Activated effector memory CD4-positive, alpha-beta T cell treated with anti-CD3 and anti-CD28 coated beads, Interleukin-2, amount 50 U/mL, for 16 hours (primary cell): ENCODE measurements at places on chromosomes 13 and 19.

GRCh38 chr19:660793-661426 lies 2.1 kb downstream of the RNF126 start:
- peak; percentile 69 for DNase-seq

DNA sequence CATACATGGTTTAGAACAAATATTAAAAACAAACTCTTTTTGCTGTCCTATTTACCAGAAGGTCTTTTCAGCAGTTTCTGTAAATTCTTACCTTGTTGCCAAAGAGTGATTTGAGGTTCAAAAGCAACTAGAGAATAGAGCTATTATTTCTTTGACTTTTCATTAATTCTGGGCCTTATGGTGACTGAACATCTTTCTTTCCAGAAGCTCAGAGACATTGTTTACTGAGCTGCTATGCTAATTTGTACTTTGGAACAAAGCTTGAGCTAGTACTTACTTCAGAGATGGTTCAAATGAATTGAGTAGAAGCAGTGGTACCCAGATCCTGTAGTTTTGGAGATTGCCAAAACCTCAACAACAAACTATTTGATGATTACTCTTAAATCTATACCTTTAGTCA lies 331.2 kb downstream of the SPRY2 start:
- DNase-seq = no peak

DNA sequence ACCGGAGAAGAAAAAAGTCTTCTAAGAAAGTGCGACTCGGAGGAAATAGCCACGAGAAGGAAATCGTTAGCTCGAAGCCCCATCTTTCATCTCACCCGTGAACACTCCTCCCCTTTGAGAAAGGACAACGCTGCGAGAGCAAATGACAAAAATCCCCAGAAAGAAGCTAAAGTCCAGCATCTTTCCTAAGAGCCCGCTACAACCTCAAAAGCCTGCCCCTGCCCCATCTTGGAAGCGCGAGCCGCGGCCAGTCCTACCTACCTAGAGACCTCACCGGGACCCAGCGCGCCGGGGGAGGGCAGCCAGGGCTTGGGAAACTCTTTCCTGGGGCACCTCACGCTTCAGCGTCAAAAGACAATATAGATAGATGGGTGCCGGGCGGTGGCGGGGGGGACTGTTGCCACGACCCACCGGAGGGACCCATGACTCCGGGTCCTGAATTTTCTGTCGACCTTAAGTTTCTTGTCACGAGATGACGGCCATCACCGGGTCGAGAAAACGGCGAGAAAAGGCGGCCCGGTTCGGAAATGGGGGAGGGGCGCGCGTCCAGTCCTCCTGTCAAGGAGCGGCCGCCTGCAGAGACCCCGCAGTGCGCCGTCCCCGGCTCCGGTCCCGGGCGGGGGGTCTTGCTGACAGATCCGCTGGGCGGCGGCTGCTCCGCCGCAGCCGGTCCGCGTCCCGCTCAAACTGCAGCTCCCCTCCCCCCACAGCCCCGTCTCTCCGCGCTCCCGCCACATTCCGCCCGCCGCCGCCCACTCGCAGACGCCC lies 65.9 kb downstream of the KCNRG start:
- DNase-seq = peak; percentile 85

DNA sequence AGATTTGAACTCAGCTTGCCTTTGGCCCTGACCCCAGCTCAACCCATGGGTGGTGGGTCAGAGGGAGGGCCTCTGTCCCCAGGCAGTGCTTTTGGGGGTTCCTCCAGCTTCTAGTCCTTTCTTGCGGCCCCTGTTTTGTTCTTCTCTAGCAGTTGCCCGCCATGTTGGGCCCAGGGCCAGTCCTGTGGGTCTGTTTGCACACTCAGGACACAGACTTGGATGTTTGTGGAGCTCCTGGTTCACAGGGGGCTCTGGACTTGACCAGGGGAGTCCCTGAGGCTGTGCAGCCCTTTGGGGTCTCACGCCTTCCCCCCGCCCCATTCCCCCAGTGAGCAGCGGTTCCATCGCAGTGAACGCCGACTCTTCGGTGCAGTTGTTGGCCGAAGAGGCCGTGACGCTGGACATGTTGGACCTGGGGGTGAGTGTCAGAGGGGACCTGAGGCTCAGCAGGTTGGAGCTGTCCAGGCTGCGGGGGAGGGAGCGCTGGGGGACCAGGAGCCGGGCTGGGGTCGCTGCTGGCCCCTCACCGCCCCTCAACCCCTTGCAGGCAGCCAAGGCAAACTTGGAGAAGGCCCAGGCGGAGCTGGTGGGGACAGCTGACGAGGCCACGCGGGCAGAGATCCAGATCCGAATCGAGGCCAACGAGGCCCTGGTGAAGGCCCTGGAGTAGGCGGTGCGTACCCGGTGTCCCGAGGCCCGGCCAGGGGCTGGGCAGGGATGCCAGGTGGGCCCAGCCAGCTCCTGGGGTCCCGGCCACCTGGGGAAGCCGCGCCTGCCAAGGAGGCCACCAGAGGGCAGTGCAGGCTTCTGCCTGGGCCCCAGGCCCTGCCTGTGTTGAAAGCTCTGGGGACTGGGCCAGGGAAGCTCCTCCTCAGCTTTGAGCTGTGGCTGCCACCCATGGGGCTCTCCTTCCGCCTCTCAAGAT lies 2.5 kb downstream of the ATP5F1D start:
- DNase-seq = peak; percentile 94

DNA sequence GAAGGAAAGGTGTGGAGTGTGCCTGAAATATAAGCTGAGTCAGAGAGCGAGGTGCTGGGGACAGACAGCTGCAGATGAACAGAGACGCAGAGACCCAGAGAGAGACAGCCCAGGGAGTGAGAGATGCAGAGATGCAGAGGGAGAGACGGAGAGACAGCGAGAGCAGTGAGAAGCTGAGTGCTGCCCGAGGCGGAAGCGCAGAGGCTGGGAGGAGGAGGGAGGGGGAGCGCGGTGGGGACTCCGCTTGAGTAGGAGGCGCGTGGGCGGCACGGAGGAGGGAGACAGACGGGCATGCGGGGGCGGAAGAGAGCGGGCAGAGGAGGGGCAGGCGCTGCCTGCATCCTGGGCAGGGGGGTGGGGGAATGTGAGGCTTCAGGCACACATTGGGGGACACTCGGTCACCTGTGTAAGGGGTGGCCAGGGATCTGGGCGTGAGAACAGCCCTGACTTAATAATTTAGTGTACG lies 25.7 kb downstream of the SLC8A2 start:
- peak; percentile 91 for DNase-seq

- DNase-seq = peak; percentile 70
Observed at GRCh38 chr19:47232422-47233211, 1.6 kb upstream of the BBC3 start.

DNA sequence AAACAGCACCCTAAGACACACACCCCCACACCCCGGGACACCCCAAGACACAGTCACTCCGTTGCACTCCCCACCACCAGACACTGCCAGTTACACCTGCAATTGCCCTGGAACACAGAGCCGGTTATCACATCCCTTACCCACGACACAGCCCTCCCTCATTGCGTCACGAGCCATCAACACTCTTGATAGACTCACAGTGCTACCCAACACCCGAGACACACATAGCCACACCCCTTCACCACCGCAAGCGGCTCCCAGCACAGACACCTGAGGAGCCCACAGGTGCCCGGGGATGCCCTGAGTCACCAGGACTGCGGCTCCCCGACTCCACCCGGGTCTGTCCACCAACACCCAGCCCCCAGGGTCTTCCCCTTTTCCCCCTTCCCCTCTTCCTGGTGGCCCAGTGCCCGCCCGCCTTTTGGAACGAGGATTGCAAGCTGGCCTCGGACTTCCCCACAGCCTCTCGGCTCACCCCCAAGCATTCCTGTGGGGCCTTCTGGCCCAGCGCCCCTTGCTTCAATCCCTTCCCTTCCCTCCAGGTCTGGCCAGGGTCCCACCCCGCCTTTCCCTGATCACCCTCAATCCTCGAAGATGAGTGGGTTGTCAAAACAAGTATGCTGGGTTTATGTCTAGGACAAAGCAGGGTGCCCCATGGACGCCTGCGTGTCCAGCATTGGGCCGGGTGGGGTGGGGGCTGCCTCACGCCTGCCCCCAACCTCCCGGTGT lies 1.7 kb upstream of the PTGER1 start:
- no peak for DNase-seq

GRCh38 chr13:36329361-36329760 lies 16.8 kb downstream of the SPART start:
- DNase-seq = no peak

DNA sequence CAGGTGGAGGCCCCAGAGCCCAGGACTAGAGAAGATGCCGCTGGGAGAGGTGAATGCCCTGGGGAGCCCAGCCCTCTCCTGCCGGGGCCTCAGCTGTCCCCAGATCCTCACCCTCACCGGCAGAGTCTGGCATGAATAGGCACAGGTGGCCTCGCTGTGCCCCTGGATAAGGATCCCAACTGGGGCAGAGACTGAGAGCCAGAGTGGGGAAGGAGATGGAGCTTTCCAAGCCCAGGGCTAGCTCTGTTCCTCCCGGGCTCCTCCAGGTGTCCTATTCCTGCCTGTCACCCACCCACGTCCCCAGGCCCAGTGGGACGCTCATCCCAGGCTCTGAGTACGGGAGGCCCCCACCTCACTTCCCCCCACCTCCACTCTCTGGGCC lies 16.5 kb downstream of the PRR36 start:
- DNase-seq = no peak

- no peak for DNase-seq
Observed at GRCh38 chr13:104984296-104984818, 1551.1 kb downstream of the EFNB2 start.

DNA sequence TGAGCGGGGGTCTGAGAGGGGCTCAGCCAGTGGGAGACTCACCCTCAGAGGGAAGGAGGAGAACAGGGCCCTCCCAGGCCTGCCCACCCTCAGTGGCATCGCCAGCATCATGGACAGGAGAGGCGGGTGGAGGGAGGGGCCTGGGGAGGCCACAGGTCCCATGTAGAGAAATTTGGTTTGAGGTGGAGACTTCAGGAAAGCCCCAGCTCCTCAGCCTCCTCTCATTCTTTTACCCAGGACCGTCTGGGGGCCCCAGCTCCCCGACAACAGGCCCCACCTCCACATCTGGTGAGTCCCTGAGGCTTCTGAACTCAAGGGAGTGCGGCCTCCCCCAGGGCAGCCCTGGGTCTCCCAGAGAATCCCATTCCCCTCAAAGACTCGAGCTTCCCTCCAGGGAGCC lies 3.1 kb downstream of the LILRB1 start:
- no peak for DNase-seq

DNA sequence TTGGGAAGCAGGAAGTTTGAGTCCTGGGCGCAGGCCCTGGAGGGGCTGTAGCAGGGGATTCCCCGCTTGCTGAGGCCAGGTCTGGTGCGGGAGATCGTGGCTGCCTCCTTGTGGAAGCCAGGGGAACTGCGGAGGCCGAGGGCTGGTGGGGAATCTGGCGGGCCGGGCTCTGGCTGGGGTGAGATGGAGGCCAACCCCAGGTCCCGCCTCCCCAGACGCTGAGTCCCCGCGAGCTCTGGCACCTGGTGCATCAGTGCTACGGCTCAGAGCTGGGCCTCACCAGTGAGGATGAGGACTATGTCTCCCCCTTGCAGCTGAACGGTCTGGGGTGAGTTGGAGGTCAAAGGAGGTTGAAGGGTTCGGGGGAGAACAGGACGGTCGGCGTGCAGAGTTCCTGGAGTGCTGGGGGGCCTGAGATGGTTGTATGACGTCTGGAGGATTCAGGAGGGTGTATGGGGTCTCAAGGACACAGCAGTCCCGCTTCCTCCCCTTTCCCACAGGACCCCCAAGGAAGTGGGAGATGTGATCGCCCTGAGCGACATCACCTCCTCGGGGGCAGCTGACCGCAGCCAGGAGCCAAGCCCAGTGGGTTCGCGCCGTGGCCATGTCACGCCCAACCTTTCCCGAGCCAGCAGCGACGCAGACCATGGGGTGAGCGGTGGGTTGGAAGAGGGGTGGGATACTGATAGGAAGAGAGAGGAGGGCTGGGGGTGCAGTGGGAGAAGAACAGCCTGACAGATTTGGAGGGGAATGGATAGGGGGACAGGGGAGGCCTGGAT lies 13.1 kb downstream of the GRAMD1A start:
- DNase-seq = peak; percentile 92

GRCh38 chr13:51067210-51067701 lies 43.8 kb downstream of the C13orf42 start:
- DNase-seq = no peak

- peak; percentile 70 for DNase-seq
Observed at GRCh38 chr19:16374436-16374835, 49.8 kb downstream of the KLF2 start.

DNA sequence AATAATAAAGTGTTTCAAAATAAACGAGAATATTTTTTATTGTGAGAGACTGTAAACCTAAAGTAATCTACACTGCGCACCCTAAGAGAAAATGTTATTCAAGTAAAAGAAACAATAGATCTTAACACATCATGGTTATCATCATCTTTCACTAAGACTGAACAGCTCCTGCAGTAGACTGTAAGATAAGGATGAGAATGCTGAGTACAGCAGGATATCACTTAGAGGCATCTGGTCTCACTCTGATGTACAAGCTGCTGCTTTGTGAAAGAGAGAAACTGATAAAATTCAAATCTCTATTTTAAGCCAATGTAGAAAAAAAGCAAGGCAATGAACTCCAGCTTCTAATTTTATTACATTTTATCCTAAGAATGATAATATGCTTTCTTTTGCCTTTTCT lies 261.7 kb upstream of the HTR2A start:
- DNase-seq = no peak

- DNase-seq = no peak
Observed at GRCh38 chr19:28864024-28864503, 348.9 kb downstream of the UQCRFS1 start.

- no peak for DNase-seq
Observed at GRCh38 chr19:14203177-14203576, 2.8 kb downstream of the ADGRL1 start.
